ENCODE measurements at places on chromosomes 1 and 21.

- no peak for DNase-seq
Measured at GRCh38 chr21:26368591-26369320, 198.2 kb upstream of the APP start.

DNA sequence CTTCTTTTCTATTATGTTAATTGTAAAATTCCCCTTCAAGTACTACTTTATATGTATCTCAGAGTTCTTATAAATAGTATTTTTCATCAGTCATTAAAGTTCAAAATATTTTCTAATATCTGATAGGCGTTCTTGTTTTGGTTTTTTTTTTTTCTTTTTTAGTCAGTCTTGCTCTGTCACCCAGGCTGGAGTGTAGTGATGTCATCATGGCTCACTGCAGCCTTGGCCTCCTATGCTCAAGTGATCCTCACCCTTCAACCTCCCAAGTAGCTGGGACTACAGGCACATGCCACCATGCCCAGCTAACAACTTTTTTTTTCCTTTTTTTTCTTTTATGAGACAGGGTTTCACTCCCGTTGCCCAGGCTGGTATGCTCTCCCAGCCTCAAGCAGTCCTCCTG lies 27.3 kb downstream of the AGMAT start:
- no peak for DNase-seq

GRCh38 chr1:220300442-220301121 lies 28.3 kb upstream of the RAB3GAP2 start:
- DNase-seq = peak; percentile 91

- DNase-seq = no peak
Measured at GRCh38 chr1:16913181-16913832, 8.4 kb upstream of the CROCC start.

DNA sequence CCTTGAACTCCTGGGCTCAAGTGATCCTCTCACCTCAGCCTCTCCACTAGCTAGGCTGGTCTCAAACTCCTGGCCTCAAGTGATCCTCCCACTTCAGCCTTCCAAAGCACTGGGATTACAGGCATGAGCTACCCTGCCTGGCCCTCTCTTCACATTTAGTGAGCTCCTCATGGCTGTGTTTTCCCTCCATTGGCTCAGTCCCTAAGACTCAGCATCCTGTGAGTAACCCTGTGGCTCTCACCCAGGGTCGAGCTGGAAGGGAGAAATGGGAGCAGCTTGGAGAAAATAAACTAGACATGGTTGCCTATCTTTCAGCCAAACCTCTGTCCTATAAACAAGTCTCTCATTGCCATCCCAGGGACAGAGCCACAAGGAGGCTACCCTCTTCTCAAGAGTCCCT lies 17.5 kb downstream of the NCF2 start:
- DNase-seq = peak; percentile 16

DNA sequence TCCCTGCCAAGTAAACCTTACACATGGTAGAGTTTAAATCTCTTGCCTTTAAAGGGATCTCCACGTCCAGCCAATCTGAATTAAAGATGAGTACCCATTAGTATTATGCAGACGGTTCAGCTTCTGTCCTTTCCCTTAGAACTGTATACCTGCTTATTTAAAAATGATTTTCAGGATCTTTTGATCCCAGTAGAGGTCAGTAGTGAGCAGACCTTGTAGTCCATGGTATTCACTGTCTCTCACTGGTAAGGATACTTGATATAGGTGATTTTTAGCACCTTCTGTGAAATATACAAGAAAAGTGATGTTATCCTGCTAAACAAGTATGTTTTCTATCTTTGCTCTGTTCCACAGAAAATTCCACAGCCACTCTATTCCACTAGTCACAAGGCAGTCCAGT lies 1211.6 kb upstream of the ADGRL4 start:
- peak; percentile 49 for DNase-seq

- no peak for DNase-seq
Measured at GRCh38 chr1:5811419-5811818, 180.8 kb downstream of the NPHP4 start.

DNA sequence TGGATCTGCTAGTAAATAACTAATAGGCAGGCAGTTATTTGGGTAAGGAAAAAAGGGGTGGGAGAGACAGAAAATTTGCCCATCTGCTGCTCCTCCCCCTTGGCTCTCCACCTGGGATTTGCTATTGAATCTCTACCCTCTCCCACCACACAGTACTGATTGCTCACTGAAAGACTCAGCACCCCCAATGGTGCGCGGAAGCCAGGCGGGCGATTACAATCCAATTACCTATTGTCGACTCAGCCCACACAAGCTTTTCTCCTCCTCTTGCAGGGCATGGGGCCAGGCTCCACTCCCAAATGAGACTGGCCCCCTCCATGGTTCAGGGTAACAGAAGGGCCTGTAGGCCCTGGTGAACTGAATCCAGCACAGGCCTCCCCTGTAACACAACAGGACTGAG lies 2.7 kb upstream of the HMGN2 start:
- no peak for DNase-seq

GRCh38 chr1:238562341-238562740 lies 671.6 kb upstream of the ZP4 start:
- peak; percentile 42 for DNase-seq

- no peak for DNase-seq
Measured at GRCh38 chr1:45423906-45424678, 66.9 kb downstream of the TESK2 start.

GRCh38 chr1:115065021-115065420 lies 24.3 kb downstream of the TSPAN2 start:
- no peak for DNase-seq

GRCh38 chr1:58779801-58780382 lies 4.0 kb downstream of the JUN start:
- peak; percentile 68 for DNase-seq

GRCh38 chr1:97507863-97508262 lies 413.0 kb downstream of the DPYD start:
- DNase-seq = no peak

- no peak for DNase-seq
Measured at GRCh38 chr21:31459457-31459856, 115.4 kb upstream of the TIAM1 start.

GRCh38 chr1:68319907-68320306 lies 87.6 kb upstream of the WLS start:
- DNase-seq = no peak

DNA sequence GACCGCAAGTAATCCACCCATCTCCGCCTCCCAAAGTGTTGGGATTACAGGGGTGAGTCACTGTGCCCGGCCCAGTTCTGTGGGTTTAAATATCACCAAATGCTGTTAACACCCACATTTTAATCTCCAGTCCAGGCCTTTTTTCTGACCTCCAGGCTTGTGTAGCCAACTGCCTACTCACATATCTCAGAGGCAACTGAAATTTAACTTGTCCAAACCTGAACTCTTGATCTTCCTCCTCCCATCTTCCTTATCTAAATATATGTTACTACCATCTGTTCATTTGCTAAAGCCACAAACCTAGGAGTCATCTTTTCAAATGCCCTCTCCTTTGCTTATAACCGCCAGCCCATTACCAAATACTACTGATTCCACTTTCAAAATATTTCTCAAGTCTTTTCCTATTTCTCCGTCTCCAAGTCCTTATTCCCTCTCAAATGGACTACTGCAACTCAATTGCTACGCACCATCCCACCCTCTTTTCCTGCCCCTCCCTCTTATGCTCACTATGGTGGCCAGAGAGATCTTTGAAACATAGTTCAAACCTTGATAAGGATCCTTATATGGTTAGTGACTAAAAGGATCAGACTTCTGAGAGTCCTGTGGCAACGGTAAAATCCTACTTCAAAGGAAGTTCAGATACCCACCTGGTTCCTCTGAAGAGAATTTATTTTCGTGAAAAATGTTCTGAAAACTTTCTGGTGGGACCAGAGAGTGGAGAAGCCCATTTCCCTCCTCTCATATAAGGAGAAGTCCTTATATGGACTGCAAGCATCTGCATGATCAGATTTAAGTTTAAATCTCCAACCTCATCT lies 78.5 kb upstream of the CDC42BPA start:
- DNase-seq = no peak

GRCh38 chr1:202615501-202616354 lies 94.5 kb downstream of the SYT2 start:
- DNase-seq = peak; percentile 92

DNA sequence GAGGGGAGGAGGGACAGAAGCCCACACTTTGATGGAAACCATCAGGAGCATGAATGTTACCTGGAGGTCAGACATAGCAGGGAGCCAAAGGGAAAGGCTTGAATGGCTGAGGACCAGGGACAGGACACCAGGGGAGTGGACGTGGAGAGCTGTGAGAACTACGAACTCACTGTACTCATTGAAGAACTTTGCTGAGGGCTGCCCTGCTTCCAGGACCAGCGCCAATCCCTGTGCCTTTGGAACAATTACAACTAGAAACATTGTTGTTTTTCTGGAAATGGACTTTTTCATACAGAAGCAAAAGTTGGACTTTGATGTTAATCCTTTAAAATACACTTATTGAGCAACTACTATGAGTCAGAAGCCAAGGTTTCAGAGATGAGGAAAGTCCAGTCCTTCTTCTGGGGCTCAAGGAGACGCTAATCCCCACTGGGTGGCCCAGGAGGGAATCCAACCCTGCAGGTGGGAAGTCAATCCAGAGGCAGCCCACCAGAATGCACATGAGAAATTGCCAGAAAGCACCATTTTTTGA lies 12.9 kb downstream of the TSPAN2 start:
- peak; percentile 30 for DNase-seq

GRCh38 chr1:31798433-31799195 lies 17.2 kb downstream of the SPOCD1 start:
- DNase-seq = peak; percentile 96

GRCh38 chr21:44874240-44874496 lies 678 bp upstream of the PTTG1IP start:
- DNase-seq = no peak

DNA sequence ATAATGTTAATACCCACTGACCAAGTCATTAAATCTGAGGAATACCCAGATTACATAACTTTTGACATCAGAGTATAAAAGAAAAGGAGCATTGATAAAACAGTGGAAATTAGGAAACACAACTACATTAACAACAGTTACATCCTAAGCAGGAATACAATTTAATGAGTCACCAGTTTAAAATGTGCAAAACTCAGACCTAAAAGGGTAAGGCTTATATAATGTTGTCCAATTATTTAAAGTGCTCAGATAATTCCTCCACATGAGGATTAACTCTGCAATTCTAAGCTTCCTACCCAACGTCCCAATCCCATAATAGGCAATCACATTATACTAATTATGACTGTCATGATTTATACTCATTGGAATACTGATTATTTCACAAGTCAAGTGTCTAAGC lies 50.5 kb downstream of the ABL2 start:
- DNase-seq = peak; percentile 82

DNA sequence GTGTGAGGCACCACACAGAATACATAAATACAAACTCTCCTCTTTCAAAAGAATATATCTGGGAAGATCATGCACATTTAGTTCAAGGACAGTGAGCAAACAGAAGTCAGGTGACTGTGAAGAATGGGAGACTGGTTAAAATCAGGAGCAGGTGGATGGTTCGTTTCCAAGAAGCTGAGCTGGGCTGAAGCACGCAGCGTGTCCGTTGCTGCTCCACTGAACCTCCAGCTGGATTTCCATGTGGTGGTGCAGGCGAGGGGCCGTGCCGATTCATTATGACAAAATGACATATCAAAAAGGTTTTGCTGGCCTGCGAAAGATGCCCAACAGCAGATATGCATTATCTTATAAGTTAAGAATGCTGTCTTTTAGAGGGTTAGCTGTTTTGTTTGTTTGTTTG lies 66.0 kb downstream of the OLIG1 start:
- DNase-seq = no peak

DNA sequence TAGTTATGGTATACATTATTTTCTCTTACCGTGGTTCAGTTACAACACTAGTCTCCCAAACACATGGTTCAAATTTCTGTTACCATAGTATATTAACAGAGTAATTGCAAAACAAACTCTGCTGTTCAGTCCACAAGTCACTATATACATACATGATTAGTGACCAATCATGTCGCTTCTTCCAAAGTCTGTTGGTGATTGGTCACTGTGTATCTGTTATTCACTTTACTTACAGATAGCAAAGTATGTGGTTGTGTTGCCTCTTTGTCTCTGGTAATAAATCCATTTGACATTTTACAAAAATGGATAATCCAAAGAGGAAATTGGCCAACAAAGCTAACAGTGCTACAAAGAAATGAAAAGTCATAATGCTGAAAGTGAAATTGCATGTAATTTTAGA lies 107.2 kb downstream of the RABGAP1L start:
- no peak for DNase-seq

GRCh38 chr1:162368451-162368850 lies 8.2 kb downstream of the SPATA46 start:
- DNase-seq = no peak

DNA sequence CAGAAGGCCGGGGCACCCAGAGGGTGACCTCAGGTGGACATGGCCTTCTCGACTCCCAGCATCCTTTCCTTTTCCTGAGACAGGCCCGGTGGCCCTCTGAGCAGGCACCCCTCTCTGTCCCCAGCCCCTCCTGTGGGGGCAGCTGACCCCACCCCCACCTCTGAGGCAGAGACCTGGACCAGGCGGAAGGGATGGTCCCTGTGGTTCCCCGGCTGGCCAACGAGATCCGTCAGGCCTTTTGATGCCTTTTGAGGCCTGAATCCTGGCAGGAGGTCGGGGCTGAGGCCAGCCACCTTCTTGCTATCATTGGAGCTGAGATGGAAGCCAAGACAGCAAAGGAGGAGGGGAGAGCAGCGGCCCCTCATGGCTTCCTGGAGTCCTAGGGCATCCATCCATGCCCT lies 50.2 kb upstream of the ACTRT2 start:
- no peak for DNase-seq

DNA sequence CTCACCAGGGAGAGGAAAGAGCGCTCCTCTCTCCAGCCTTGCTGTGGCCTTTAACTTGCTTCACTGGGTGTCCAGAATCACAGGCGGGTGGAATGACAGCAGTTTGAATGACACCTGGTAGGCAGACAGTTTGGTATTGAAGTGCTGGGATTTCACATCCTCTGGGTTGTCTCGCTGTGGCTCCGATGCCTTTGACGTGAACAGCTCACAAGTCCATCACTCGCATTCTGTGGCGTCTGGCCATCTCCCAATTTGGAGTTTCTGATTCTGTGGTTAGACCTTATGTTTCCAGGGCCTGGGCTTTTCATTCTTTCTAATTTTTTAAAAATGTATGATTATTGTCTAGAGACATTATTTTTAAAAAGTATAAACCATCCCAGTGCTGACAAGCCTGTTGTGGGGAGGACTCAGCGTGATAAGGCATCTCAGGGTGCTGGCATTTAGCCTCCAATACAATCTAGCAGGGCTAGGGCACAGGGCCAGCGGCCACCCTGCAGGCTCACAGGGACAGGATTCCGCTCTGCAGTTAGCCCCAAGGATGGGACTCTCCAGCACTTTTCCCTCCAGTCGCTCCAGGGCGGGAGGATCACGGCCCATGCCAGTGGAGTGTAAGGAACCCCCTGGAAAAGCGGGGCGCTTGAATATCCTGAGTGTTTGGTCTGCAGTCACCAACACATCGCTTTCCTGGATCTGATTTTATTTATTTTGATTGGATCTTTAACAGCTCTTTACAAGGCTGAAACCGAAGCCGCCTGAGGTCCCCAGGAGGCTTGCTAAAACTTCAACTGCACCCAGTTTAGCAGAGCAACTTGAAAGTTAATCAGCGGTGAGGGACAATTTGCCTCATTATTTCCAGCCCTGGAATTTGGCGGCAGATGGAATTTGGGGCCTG lies 178.3 kb downstream of the TRABD2B start:
- DNase-seq = no peak
